ENCODE measurements at places on chromosomes 12 and 14.

- DNase-seq, result no peak
Measured at GRCh38 chr14:24311837-24312615, 724 bp downstream of the LTB4R start.

DNA sequence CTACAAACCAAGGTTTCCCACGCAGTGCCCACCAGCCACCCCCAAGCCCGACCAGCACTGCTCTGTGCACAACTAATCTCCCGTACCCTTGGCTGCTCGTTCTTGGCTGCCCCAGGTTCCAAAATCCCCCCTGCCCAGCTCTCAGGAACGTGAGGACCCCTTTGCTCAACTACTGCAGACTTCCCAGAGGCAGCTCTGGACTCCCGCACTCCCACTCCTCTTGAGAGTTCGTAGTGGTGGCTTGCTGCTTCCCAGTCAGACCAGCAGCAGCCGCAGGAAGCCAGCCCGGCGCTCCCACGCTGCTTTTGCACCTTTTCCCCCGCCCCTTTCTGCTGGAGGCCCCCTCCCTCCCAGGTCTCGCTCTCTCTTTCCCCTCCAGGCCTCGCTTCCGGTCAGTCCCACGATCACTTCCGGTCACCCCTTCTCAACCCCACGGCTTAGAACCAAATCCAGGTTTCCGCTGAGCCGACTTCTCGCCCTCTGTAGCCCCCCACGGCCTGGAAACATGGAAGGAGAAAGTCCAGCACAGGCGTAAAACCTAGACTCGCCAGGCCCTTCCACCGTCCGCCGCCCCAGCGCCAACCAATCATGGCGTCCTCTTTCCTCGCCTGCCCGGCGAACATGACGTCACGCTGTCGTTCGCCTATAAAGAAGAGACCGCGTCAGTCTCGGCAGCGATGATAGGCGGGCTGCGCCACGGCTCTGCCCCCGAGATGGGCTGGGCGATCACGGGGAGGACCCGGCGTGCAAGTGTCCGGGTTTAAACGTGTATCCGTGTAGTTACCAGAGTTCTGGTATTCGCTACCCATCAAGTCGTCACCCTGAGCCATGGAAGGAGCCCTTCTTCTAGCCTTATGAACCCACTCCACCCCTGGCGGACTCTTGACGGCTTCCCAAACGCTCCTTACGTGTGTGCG lies at the start of gene TFCP2:
Gene TFCP2 (minus strand): TSS at position 621 of the 917 bp plus-strand sequence. CDS start 713 bp downstream, outside the sequence.
- DNase-seq, result peak; percentile 81

DNA sequence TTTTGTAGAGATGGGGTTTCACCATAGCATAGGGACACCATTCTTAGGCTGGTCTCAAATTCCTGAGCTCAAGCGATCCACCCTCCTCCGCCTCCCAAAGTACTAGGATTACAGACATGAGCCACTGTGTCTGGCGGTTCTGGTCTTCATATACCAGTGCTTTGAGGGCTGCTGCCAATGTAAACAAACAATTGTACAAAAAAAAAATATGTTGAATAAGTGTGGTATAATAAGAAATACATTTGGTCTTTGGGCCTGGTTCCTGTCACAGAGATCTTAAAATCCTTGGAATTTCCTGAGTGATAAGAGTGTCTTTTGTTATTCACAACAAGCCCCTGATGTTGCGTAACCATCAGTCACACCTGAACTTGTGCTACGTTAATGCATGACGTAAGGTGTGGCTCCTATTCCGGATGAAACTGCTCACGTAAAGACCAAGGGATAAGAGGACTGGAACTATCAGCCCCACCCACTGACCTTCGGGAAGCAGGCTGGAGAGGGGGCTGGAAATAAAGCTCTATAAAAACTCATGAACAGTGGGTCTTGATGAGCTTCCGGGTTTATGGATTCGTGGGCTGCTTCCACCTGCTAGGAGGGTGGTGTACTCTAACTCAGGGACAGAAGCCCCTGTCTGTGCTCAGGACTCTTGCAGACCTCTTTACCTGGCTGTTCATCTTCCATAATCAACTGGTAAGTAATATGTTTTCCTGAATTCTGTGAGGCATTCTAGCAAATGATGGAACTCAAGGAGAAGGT lies 16.5 kb upstream of the RIMKLB start:
- no peak for DNase-seq

DNA sequence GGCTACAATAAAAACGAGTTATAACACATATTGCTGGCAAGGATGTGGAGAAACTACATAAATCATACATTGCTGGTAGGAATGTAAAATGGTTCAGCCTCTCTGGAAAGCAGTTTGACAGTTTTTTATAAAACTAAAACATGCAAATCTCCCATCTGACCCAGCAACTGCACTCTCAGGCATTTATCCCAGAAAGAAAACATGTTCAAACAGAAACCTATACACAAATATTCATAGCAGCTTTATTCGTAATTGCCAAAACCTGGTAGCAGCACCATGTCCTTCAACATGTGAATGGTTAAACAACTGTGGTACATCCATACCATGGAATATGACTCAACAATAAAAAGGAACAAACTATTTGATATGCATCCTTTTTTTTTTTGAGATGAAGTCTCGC lies 10.1 kb upstream of the TMCC3 start:
- no peak for DNase-seq

- no peak for DNase-seq
Measured at GRCh38 chr12:117571321-117571720, 209.9 kb upstream of the NOS1 start.

DNA sequence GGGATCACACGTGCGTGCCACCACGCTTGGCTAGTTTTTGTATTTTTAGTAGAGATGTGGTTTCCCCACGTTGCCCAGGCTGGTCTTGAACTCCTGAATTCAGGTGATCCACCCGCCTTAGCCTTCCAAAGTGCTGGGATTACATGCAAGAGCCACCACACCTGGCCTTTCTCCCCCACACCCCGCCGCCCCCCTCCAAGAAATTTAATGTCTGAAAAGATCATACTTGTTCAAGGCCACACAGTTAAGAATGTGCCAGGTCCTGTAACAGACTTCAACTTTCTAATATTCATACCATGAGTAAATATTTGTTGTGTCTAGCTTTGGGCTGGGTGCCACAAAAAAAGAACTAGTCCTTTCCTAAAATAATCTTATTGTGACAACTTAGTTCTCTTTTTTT lies 9.1 kb downstream of the GATC start:
- no peak for DNase-seq

- DNase-seq, result no peak
Measured at GRCh38 chr12:54217774-54218241, 29.0 kb upstream of the SMUG1 start.

DNA sequence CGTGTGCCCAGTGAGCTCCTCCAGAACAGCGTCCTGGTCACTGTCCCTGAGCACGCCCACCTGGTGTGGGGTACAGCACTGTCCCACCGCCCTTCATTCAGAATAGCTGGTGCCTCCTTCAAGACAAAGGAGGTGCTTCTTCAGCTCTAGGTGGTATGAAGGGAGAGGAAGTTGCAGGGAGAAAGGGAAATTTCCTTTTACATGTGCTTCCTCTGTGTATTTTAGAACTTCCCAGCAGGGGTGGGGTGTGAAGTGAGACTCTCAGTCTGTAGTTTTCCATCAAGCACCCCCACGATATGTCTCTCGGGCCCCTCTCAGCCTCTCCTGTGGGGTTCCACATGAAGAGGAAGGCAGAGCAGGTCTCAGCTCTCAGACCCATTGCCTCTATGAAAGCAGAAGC lies 1.2 kb upstream of the SLC6A12 start:
- no peak for DNase-seq

- DNase-seq, result no peak
Measured at GRCh38 chr14:58833634-58834378, 196.0 kb downstream of the DACT1 start.

- DNase-seq, result no peak
Measured at GRCh38 chr12:95304673-95305198, 87.1 kb downstream of the VEZT start.

DNA sequence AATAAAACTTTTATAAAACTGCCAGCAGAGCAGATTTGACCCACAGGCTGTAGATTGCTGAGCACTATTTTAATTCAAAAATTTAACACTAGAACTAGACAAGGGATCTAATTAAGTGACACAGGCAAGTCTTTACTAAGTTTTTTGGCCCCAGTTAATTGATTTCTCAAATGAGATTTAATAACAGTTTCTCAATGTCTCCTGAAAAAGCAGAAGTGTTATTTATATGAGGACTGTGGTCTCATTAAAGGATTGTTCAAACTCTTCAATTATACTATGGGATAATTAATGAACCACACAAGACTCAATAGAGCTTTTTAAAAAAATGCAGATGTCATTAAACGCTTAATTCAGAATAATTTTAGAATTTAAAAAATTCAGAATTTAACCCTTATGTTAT lies 1.9 kb downstream of the HEATR5A start:
- DNase-seq, result no peak

All from stimulated activated CD8-positive, alpha-beta memory T cell treated with anti-CD3 and anti-CD28 coated beads, Interleukin-7, amount 100 ng/mL, for 24 hours (primary cell).